ENCODE measurements at places on chromosomes 12 and 14.

DNA sequence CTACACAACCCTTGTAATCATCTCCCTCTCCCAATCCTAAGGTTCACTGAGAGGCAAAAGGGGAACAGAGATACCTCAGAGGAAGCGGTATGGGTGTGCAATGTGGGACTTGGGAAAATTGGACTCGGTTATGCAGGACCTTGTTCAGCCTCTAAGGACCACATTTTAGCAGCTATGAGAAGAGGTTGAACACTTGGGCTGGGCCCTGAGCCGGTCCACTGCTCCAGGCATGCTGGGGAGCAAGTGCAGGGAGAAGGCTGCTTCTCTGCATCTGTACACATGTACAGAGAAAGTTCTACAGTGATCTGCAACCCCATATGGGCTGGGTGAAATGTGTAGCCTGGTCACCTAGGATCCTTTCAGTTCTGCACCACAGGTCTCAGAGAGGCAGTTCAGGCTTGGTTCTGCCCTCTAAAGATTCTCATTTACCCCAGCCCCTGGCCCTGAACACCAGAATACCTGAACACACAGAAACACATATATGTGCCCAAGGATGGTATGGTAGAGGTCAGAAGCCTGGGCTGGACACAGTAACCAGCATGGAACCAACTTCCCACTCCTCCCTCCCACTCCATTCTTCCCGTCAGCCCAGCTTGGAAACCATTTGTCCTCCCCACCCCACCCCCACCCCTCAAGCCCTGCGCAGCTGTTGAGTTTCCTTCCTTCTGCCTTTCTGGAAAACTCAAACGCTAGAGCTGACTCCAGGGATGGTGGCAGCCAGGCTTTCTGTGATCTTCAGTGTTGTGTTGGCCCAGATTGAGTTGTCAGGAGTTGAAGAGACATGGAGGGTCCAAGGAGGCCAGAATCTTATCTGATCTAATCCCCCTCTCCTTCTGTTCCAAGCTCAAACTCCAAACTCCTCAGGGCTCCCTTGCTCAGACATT is 10.4 kb downstream of the HOXC5 start:
- no peak for DNase-seq

GRCh38 chr12:111606767-111607230 is 7.7 kb upstream of the ATXN2 start:
- no peak for DNase-seq

DNA sequence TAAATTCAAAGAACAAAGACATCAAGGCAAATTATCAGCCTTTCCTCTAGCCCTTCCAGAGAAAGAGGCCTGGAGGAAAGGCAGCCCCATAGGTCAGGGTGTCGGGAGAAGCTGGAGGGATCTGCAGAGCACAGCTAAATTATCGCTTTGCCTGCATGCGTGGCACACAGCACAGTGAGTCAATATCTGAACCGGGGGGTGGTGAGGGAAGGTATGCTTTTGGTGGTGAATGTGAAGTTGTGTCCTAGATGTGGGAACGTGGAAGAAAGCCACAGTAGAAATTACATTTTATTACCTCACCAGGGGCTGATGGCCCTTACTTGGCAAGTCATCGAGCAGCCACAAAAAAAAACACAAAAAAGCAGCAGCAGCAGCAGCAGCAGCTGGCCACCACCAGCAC is 243.2 kb downstream of the EGLN3 start:
- DNase-seq = no peak

DNA sequence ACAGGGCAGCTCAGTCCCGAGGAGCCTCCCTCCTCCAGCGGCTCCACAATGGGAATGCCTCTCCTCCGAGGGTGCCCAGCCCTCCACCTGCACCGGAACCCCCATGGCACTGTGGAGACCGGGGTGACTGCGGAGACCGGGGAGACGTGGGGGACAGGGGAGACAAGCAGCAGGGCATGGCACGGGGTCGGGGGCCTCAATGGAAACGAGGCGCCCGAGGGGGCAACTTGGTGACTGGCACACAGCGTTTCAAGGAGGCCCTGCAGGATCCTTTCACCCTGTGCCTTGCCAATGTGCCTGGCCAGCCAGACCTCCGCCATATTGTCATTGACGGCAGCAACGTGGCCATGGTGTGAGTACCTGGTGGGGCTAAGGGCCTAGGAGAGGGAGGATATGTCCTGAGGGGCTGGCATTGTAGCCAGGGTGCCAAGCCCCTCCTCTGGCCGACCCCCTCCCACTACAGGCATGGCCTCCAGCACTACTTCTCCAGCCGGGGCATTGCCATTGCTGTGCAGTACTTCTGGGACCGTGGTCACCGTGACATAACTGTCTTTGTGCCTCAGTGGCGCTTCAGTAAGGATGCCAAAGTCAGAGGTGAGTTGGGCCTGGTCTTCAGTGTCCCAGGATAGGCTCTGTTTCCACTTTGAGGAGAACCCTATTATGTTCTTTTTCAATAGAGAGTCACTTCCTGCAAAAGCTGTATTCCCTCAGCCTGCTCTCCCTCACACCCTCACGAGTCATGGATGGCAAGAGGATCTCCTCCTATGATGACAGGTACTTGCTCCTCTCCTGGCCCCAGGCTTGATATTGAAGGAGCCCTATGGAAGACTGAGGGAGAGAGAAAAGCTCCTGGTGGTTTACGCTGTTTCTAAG is 2.7 kb downstream of the KHNYN start:
- no peak for DNase-seq

DNA sequence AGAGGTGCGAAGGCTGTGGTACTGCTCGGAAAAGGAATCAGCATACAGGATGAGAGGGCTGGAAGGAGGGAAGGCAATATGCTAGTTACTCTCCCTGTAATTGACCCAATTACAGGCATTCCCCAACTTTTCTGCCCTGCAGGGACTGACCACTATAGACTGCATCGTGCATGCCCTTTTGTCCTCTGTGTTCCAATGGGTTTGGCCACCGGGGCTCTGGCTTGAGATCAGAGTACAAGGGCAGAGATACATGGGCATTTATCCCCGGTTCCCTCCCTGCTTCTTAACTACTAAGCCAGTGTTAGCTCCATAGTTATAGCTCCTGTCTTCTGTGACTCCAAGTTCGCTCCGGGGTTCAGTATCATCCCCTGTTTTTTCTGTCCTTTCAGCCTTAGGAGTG is 59.7 kb downstream of the GTF2A1 start:
- DNase-seq = no peak

GRCh38 chr14:71693381-71693780 is 238.8 kb upstream of the RGS6 start:
- DNase-seq = no peak

- no peak for DNase-seq
Observed at GRCh38 chr14:49287004-49287403, 299.2 kb downstream of the RPS29 start.

DNA sequence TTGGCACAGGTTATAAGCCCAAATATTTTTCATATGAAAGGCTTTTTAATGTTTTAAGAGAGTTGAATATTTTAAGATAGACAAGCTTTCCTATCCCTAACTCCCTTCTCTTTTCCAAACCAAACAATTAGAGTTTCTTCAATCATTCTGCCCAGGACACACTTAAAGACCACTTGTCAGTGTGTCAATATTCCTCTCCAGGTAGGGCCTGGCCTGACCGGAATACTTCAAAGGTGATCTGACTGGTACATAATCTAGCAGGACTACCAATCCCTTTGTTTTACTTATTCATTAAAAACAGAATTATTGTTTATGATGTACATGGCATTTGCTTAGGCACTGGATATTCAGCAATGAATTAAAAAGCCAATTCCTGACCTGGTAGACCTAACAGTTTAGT is 24.2 kb upstream of the SNRPF start:
- no peak for DNase-seq

GRCh38 chr14:95548328-95548929 is 13.6 kb downstream of the GLRX5 start:
- no peak for DNase-seq

- DNase-seq = peak; percentile 80
Observed at GRCh38 chr12:31874961-31875608, 84.1 kb upstream of the RESF1 start.

DNA sequence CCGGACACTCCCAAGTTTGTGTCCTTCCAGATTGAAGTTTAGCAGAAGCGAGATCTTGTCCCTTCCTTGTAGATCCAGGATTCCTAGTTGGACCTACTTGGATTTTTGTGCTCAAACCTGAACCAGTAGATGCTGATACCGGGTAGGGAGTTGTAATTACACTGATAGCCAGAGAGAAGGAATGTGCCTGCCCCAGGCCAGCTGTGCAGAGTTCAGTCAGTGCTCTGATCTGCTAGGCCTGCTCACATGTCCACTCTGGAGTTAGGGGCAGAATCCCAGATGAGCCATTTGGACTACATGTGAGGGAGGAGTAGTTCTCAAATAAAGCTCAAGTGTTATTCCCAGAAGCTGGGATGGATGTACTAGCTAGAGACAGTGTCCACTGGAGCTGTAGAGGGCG is 65.7 kb downstream of the PRKCH start:
- no peak for DNase-seq

- DNase-seq = peak; percentile 14
Observed at GRCh38 chr12:131830335-131830913, 2.2 kb downstream of the MMP17 start.

DNA sequence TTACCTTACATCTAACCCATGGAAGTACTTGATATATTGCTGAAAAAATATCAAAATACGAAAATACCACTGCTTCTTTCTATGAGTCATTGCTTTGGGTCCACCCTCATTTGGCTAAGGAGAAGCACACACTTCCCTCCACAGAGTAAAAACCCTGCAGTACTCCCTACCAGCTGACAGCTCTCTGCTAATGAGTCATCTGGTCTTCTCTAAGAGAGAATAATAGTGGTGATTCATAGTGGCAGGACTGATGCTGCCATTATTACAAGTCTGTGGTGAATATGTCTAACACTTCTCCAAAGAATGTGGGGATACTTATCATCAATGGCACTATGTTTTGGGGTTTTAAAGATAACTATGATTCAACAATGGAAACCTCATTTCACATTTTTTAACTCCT is 90.7 kb downstream of the PPFIA2 start:
- DNase-seq = no peak

GRCh38 chr14:98904677-98905076 is 367.3 kb downstream of the BCL11B start:
- no peak for DNase-seq

GRCh38 chr14:29913566-29913965 is 14.1 kb downstream of the PRKD1 start:
- DNase-seq = no peak

- DNase-seq = no peak
Observed at GRCh38 chr14:103806805-103807204, 40.6 kb downstream of the PPP1R13B start.

- no peak for DNase-seq
Observed at GRCh38 chr12:5047094-5047493, 3.4 kb downstream of the KCNA5 start.

GRCh38 chr12:92561543-92561899 is 141.3 kb upstream of the PLEKHG7 start:
- DNase-seq = no peak

DNA sequence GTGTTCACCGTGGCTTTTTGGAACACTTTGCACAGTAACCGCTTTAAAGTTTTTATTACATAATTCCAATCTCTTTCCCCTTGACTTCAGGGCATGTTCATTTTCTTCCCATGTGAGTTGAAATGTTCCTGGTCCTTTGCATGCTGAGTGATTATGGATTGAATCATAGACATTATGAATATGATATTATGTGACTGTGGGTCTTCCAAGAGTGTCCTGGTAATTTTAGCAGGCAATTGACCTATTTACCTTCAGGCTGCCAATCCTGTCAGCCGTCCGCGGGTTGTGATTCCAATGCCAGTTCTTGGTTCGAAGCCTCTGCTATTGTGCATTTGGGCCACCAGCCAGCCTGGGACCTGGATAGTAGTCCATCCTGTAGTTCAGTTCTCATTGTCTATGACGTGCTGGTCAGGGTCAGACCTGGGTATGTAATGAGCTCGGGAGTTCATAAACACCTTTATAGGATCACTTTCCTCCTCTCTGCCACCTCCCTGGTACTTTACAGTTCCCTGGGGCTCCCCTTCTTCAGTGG is 32.6 kb upstream of the DDX11 start:
- no peak for DNase-seq

GRCh38 chr14:25750436-25750835 is 700.5 kb upstream of the STXBP6 start:
- DNase-seq = no peak

DNA sequence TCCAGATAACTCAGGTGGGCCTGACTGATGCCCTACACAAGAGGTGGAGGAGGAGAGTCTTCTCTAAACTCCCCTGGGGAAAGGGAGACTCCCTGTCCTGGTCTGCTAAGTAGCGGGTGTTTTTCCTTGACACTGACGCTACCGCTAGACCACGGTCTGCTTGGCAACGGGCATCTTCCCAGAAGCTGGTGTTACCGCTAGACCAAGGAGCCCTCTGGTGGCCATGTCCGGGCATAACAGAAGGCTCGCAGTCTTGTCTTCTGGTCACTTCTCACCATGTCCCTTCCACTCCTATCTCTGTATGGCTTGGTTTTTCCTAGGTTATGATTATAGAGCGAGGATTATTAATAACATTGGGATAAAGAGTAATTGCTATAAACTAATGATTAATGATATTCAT is 965.5 kb downstream of the TMEM121 start:
- no peak for DNase-seq

- no peak for DNase-seq
Observed at GRCh38 chr12:64658892-64659481, 48.7 kb downstream of the RASSF3 start.

DNA sequence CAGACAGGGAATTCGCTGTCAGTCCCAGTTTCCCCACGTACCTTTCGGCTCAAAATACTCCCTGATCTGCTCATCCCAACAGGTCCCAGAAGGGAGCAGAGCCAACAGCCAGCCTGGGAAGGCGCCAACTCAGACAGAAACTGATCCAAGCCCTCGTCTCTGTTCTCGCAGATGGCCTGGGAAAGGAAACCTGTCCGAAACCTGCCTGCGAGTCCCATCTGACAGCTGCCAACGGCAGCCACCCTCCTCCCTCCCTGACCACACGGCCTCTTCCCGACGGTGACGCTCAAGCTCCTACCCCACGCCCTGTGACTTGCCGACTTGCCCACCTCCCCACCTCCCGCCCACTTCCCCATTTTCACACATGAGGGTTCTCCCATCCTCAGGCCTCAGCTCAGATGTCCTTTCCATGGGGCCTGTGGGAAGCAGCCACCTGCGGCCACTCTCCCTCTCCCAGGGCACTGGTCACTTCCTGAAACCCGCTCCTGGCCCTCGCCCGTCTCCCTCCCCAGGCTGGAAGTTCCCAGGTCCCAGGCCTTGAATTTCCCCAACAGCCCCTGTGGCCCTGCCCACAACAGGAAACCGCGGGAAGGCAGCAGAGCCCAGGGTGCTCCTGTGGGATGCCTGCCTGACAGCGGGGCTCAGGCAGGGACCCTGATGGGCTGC is 60.9 kb upstream of the FBRSL1 start:
- no peak for DNase-seq

- DNase-seq = no peak
Observed at GRCh38 chr14:64680013-64680713, 24.1 kb upstream of the PLEKHG3 start.

DNA sequence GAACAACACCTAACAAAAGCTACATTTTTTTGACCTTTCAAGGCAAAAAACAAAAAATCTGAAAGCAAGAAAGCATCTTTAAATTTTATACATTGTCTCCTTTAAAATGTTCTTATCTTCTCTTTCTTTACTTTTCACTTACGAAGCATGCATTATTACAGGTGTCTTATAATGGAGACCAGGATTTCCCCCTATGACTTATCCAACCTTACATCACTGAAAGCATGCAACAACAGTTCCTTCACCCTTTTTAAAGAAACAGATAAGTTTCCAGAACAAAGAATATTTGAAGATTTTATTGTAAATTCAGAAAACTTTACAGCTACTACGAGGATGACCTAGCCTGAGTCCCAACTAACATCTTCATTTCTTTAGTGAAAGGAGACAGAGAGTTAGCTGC is 277.2 kb downstream of the AKAP6 start:
- no peak for DNase-seq

GRCh38 chr12:64088431-64089349 is 133.4 kb downstream of the KICS2 start:
- DNase-seq = no peak

Data from CD4-positive, alpha-beta T cell treated with Interleukin-15 for 4 hours (primary cell).